ENCODE measurements at places on chromosomes 2 and 18.
A peak's percentile ranks its signal among the peaks of the same experiment; 100 is the strongest.

DNA sequence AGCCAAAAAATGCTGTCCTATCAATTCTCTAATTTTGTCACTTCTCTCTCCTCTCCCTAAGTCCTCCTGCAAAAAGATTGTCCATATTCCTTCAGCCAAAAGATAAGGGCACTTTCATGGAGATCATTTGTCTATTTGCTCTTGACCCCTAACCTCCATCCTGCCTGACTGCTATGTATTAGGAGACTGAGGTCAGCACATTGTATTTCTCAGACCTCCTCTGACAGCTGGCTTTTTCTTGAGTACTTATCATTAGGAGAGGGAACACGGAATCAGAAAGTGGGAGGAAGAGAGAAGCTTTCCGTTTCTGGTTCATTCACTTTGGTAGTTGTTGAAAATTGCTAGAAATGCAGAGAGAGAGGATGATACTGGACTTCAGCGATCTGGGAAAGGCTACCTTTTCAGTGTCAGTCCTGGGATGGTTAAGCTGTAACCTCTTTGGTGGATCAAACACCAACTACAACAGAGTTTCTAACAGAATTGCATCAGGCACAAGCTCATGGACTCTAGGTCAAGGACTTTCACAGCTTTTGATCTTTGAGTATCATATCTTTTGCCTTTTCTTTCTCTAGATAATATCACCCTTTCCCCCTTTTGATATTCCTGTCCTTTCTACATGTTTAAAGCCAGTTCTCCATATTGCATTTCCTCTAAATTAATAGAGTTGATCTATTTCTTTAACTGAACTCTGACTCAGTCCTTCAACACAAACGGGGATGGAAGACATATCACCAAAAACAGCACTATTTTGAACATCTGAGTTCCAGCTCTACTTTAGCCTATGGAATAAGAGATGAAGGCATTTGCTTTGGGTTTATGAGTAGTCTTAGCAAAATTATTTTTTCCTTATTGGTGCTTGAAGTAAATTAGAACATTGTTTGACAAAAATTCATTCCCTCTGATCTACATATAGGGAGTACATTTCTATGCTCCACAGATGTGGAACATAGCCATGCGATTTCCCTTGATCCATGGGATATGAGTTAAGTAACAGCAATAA, 63.3 kb upstream of the KYNU start:
- no peak for DNase-seq

DNA sequence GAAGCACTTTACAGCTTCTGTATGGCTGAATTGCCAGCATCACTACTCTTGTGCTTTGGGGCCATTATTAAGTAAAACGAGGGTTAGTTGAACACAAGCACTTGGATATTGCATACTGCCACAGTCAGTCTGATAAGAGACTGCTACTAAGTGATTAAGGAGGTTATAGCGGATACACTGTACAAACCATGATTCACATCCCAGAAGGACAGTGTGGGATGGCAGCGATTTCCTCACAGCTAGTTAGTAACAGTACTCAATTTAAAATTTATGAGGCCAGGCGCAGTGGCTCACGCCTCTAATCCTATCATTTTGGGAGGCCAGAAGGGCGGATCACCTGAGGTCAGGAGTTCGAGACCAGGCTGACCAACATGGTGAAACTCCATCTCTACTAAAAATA, 2.6 kb upstream of the BMPR2 start:
- DNase-seq, result no peak

DNA sequence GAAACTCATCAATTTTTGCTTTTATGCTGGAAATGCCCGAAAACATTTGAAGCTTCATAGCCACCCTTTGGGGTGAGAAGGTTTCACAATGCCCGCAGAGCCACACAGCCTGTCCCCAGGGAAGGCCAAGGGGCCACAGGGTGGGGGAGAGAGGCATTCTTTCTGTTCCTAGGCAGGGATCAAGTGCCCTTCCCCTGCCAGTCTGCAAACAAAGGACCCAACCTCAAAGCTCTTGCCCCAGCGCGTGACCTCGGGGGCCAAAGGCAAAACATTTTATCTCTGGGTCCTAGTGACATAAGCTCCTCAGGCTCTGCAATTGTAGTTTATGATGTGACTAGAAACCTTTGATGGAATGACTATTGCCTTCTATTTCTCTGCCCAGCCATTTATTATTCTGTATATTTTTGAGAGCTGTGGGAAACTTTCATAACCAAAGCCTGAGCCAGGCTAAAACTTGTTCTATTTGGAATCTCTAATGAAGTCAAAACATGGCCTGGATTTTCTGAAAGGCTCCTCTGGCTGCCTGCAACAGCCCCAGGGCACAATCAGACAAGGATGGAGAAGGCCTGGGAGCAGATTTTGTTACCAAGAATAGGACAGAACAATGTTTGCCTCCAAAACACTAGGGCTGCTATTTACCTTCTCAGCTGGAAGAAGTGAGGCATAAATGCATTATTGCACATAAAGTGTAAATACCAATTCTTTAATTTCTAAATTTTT, 137.2 kb upstream of the KCTD1 start:
- peak; percentile 74 for DNase-seq

- peak; percentile 56 for DNase-seq
These were observed 39.3 kb upstream of the SERPINB2 start for GRCh38 chr18:63848159-63848558.

GRCh38 chr2:231374771-231375170, 20.7 kb upstream of the B3GNT7 start:
- no peak for DNase-seq

DNA sequence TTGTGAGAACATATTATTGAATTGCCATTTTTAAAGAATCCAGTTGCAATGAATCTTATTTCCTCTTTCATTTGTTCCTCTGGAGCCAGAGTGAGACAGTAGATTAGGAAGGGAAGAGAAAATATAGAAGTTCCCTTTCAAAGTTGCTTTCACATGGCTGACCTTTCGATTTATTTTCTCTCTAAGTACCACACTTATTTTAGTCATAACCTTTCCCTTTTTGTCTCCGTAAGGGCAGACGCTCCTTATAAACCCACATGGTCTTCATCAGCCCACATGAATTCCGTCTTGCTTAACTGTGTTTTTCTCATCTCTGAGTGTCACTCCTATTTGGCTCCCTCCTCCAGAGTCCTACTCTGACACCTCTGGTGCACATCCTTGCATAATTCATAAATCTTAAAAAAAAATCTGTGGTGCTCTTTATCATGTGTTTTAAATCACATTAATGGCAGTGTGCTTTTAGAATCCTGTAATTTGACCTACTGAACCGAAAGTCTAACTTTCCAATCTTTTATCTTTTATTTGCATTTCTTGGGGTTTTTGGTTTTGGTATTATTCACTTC, 38.5 kb upstream of the ZNF396 start:
- no peak for DNase-seq

- no peak for DNase-seq
These were observed 23.0 kb upstream of the RTTN start for GRCh38 chr18:70228536-70228935.

DNA sequence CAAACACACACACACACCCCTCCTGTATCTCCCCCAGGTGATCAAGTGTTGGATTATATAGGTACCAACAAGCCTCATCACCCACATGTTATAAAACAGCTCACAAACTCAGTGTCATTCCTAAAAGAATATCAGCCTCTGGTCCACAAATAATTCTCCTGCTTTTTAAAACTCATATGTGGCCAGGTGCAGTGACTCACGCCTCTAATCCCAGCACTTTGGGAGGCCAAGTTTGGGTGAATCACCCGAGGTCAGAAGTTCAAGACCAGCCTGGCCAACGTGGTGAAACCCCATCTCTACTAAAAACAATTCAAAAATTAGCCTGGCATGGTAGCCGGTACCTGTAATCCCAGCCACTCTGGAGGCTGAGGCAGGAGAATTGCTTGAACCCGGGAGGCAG, 87.8 kb downstream of the LRATD1 start:
- DNase-seq, result no peak

GRCh38 chr18:80251700-80252099, 4.4 kb upstream of the PARD6G start:
- no peak for DNase-seq

DNA sequence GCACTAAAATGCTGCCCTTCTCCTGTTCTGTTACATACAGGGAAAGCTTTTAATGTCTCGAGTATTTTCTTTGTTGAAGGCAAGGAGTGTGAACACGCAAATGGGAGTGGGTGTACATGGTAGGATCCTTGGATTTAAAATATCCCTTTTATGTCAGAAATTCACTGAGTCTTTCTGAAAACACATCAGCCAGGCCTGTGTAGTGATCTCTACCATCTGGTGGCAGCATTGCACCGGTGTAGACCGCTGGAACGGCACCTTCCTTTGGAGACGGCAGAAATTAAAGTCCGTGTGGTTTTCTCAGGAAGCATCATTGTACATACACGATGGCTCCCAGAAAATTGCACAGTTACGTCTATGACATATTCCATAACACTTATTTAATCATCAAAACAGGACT, 515.8 kb downstream of the GALR1 start:
- peak; percentile 81 for DNase-seq

- DNase-seq, result no peak
These were observed 5.1 kb downstream of the SERPINB2 start for GRCh38 chr18:63892566-63892965.

DNA sequence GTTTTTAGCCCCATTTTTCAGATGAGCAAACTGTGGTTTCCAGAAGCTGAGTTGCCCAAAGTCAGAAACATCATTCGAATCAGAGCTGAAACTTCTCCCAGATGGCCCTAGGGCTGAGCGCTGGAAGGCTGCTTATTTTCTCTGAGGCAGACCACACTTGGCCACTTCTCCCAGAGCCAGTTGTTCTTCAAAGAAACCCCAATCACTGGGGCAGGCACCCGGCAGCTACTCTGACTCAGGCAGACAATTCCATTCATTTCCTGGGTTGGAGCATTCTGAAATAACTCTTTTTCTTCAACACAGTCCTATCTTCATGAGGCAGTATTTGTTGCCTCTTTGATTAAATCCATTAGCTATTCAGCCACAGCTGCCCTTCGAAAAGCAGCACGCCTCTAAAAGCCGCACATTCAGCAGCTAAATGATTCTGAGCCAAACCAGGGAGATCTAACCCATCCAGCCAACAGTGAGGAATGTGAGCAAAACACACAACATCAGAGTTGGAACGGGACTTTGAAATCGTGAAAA, 40.9 kb downstream of the LRATD1 start:
- no peak for DNase-seq

DNA sequence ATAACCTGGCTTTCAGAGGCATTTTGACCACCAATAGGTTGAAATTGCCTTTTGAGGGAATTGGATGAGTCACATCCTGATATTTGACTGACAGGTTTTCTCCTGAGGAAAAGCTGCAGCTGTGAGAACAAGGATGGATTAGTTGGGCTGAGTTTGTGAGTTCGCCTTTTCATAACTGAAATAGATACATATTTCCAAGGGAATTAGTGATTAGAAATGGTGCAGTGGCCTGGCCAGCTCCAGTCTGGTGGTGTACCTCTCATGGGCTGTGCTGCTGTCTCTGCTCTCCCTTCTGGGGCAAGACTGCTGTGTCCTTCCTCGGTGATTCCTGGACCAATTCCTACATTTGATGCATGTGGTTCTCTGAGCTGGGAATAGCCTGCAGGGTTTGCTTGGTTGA, 341.3 kb downstream of the TSN start:
- DNase-seq, result no peak

DNA sequence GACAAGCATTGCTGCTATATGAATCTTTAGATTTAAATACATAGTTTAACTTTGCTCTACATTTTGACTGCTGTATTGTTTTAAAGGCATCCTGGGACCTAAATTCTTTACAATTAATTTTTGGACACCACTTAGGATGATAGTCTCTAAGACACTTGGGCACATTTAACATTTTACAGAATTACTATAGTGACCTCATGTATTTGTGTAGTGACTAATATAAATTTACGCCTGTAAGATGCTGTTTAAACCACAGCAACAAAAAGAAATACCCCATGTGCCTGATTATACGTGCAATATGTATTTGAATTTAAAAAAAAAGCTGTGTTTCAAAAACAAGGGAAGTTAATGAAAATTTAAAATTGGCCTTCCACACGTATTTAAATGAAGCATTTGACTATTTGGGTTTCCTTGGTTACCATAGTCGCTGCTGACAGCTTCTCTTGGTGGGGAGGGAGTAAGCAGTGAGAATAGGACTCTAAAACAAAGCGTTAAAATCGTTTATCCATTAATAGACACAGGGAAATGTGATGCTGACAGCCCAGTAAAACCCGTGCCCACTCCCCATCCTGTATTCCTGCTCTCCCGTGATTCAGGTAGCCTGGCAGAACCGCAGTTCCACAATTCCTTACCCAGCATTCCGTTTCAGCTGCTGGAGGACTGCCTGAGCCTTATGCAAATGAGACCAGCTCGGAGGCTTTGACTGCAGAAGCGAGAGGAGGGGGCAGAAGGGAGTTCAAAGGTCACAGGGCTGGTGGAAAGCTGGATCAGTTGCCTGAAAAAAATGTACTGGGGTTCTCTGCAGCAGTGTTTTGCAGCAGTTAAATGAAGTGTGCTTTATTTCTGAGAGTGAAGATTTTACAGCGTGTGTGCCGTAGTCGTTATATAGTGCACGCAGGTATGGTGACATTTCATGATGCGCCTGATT, 104.3 kb downstream of the CSRNP3 start:
- peak; percentile 93 for DNase-seq

GRCh38 chr2:60045456-60045855, 508.0 kb downstream of the BCL11A start:
- DNase-seq, result no peak

GRCh38 chr2:204353823-204354222, 191.5 kb upstream of the PARD3B start:
- no peak for DNase-seq

DNA sequence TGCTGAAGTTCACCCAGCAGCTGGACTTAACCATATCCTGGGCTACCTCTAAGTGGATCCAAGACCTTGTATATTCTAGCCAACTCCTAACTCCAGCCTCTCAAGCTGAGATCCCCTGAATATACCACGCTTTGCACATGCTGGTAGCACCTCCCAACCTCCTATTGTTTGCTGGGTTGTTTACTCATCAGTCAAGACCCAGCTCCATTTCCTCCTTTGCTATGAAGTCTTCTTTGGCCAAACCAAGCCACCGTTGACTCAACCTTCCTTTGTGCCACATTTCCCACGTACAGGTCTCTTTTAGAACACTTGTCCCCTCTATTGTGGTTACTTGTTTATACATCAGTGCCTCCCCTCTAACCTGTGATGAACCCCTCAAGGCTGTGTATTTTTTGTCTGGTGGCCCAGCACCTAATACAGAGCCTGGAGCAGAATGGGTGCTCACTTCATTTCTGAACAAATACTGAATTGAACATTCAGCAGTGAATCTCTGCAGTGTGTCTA, 267.8 kb upstream of the REV1 start:
- DNase-seq, result no peak

DNA sequence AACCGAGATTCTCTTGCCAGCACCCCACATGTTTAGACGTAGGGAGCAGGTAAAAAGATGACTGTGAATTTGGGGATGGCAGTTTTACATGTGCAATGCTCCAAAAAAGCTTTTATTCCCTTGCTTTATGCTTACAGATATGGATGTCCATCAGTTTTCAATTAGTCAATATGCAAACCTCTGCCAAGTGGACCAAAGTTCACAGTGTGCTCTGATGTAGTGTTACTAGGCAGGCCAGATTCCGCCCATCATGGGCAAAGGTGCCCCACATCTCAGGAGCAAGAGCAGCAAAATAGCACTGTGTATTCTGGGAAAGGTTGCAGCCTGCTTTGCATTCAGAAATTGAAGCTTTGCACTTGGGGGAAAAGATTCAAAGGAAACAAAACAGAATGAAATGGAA, 329.7 kb upstream of the ZEB2 start:
- DNase-seq, result no peak

- DNase-seq, result no peak
These were observed 250.1 kb upstream of the VRK2 start for GRCh38 chr2:57796527-57796926.
